ENCODE measurements at places on chromosomes 2 and 18. TPM values are rescaled to one million over a fixed set of nuclear protein-coding genes. Genes with fewer than 3 reads are reported as not detected.

C2orf66 gene
- total RNA-seq, result 0.26 TPM

GRCh38 chr2:198371921-198372543 is 567.6 kb downstream of the PLCL1 start:
- no peak for DNase-seq

ARHGAP15 gene
- 11.6 TPM for total RNA-seq

ALLC gene
- total RNA-seq, result not detected

SP100 gene
- 121 TPM for total RNA-seq

DNA sequence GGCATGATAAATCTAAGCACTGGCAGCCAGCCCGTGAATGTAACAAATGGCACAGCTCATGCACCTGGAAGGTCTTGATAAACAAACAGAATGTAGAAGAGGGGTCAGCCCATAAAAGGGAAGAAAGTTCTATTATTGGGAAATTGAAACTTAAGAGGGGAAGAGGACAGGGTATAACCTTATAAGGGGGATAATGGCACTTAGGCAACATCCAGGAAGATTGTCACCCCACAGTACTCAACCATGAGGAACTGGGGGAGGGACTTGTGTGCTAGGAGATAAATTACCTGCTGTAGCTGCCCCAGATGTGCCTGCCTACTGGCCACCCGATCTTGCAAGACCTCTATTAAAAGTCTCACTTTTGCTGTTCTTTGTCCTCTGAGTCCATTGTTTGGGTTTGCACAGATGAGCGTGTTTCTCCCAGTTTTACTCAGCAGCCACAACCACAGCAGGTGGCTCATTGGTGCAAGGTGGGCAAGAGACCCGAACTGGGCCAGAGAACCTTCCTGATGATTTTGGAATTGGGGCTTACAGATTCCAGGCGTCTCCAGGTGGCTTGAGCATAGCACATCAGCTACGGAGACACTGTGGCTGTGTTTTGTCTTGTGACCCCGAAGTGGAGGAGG is 79.0 kb upstream of the TAF1B start:
- DNase-seq, result no peak

DNA sequence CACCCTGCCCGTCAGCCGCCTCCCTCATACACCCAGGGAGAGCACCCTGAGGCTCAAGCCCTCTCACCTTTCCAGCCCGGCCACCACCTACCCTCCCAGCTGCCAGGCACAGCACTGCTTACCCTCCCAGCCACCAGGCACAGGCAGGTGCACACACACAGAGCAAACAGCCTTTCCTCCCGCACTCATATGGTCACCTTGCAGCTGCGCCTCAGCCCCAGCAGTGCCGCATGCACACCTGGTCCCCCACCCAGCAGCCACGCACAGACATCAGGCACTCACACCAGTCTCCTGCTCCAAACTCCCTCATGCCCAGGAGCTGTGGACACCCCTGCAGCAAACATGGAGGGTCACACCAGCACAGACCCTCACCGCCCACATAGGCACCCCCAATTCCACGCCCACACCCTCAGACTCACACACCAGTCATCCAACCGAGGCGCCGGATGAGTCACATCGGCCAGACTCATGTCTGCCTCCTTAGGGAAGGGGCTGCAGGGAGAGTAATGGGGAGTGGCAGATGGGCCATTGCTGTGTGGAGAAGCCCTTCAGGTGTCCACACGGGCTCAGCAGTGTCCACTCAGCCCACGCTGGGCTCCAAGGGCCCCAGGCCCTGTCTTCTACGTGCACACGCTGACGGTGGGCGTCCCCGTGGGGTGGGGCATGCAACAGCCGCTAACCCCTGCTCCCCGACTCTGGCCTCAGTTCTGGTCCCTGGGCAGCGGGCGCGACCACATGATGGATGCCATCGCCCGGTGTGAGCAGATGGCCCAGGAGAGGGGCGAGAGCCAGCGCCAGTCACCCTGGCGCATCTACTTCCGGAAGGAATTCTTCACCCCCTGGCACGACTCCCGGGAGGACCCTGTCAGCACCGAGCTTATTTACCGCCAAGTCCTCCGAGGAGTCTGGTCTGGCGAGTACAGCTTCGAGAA is 22.3 kb upstream of the GPR17 start:
- peak; percentile 87 for DNase-seq

PASK gene
- 6.4 TPM for total RNA-seq

GRCh38 chr2:230090967-230091366 is 22.2 kb upstream of the SLC16A14 start:
- DNase-seq, result no peak

RGPD3 gene
- 0.42 TPM for total RNA-seq

DNA sequence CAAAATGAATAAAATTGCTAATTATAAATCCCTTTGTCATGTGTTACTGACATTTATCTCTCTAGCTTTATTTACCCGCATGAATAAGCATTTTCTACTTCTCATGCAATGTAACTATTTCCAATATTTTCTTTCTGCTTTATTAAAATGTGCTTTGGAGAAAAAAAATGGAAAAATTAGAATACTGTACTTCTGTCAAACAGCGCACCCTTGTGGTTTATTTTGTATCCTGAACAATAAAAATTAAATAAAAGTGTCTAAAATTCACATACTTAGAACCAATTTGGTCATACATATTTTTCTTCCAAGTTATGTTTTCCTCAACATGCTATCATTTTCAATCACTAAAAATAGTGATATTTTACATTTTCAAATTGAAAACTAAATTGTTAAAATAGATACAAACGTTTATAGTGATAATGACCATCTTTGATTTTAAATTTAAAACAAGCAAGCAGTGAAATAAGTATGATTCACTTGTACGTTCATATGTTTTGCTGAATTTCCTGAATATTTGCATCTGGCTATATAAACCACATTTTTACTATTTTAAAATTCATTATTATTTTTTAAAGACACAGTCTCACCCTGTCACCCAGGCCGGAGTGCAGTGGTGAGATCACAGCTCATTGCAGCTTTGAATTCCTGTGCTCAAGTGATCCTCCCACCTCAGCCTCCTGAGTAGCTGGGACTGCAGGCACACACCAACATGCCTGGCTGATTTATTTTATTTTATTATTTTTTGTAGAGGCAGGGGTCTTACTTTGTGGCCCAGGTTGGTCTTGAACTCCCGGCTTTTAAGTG is 95.9 kb upstream of the GRB14 start:
- no peak for DNase-seq

DNA sequence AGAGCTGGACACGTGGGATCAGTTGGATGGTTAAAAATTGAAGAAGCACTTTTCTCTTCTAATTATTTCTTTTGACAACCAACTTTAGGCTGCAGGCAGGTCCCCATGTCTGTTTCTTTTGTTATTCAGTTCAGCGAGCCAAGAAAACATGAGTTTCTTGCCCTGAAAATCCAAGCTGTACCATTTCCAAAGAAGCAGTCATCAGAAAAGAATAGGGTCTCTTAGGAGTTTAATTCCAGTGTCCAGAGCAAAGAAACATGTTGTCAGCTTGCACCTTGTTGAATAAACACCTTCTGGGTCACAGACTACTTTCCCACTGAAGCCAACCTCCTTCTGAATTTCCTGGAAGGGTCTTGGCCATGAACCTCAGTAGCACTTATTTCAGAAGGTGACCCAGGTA is 170.5 kb upstream of the COPS8 start:
- DNase-seq, result no peak

NAT8 gene
- total RNA-seq, result not detected

GRCh38 chr18:24918257-24918656 is 433.7 kb downstream of the ZNF521 start:
- DNase-seq, result no peak

DNA sequence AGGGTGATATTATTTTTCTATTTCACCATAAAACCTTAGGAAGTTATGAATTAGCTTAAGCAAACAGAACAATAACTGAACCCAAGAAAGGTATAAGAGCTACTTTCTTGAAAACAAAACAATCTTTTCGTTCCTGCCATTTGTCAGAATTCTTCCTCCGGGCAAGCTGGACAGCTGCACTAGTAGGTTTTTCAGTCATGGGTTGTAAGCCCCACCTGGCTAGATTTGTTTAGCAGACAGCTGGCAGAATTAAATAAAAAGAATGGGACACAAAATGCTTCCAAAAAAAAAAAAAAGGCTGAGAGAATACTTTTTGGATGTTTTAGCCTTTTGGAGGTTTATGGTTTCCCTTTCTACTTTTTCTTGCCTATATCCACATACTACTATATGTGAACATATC is 694.1 kb downstream of the ARHGAP15 start:
- no peak for DNase-seq

TMEM247 gene
- total RNA-seq, result not detected

- no peak for DNase-seq
These were observed 117.6 kb downstream of the FAM124B start for GRCh38 chr2:224284134-224284946.

DNA sequence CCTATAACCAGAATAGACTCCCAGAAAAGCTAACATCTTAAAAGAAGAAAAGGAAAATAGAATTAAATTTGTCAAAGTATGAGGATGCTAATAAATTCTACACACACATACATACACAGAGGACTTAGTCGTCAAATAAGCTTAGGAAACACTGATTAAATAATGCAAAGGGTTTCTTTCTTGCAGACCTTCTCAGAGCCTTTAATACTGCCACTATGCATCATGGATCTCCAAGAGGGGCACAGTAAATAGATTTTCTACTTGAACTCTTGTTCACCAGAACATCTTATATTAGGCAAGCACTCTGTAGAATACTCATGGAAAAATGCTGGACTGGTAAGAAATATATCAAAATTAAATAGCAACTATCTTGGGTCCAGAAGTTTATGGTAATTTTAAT is 69.4 kb downstream of the ANKRD44 start:
- DNase-seq, result no peak

RGPD4 gene
- not detected for total RNA-seq

DNA sequence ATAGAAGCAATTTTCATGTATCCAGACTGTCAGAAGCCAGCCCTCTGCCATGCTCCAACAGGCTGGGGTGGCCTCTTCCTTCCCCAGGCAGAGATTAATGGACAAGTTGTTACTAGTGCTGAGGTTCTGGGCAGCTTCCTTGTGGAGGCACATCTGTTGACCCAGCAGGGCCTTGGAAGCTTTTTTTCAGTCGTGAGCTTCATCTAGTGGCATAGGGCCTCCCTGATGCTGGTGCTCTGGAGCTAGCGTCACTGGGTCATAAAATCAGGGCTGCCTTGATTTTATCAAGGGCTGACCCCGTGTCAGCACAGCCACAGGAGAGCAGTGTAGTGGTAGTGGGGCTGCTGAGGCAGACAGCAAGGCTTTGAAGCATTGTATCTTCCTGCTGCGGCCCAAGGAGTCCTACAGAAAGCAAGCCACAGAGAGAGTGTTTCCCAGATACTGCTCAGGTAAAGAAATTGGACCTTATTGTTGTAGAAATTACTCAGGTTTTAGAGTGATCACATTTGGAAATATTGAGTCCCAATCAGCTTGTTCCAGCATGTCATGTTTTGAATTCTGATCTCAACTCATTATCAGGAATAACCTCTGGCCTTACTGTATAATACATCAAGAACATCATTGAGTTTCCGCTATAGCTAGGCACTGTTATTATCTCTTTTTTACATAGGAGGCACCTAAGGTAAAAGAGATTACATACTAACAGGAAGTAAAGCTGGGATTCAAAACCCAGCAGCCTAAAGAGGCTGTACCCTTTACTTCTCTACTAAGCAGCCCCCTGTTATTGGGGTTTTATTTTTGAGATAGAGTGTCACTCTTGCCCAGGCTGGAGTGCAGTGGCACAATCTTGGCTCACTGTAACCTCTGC is 92.3 kb upstream of the ALPP start:
- no peak for DNase-seq

DNA sequence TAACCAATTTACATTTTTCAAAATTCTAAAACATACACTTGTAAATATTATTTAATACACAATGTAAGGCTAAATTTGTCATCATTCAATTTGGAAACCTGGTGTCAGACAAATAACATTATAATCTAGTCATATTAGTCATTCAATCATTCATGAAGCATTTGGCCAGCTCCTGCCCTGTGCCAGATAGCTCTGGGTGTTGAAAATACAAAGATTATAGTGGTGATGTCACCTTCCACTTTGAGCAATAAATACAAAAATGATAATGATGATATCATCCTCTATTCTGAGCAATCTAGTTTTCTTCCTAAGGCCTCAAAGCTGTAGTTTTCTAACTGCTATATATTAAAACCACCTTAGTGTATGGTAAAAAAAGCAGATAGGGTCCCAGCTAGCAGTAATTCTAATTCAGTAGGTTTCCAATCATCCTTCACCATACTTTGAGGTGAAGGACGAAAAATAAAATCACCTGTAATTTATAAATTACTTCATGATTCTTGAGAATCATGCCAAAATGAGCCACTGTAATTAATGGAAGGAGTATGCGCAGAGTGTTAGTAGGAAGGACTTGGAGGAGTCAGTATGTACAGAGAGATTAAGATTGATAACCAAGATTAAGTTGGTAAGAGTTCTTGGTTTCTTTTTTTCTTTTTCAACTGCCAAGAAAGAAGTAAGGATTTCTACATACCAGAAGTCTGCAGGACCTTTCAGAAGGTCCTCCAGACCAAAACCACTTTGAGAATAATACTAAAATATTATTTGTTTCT is 23.2 kb downstream of the MEMO1 start:
- DNase-seq, result no peak

- no peak for DNase-seq
These were observed 105.1 kb upstream of the RGPD4 start for GRCh38 chr2:107721586-107721985.

DNA sequence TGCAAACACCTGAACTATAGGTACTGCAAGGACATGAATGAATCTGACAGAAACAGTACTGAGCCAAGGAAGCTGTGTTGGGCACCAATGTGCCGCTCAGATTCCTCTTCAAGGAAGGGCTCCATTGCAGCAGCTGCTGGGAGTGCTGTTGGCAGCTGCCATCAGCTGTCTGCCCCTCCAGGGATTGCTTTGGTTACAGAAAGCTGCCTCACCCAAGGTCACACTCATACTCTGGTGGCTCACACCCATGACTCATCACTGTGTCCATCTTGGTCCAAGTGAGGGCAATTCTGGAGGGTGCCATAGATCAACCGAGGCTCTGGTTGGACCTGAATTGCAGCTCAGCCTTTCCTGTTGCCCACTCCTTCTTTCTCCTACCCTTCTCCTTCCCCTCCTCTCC is 24.4 kb upstream of the TRPM8 start:
- DNase-seq, result no peak

GRCh38 chr2:97617911-97618310 is 28.0 kb upstream of the COX5B start:
- no peak for DNase-seq

SYT4 gene
- total RNA-seq, result not detected

GRCh38 chr2:209534228-209534627 is 110.4 kb downstream of the MAP2 start:
- no peak for DNase-seq

CROCC2 gene
- not detected for total RNA-seq

TWIST2 gene
- 73.9 TPM for total RNA-seq

All from mesenteric fat pad (tissue), 1 donor.